T-helper 17 cell (primary cell): ENCODE measurements at places on chromosomes 13 and 19. TPM values are rescaled to one million over a fixed set of nuclear protein-coding genes. Genes with fewer than 3 reads are reported as not detected.

GRCh38 chr13:84208246-84208910 lies 326.1 kb upstream of the SLITRK1 start:
- no peak for DNase-seq
- H3K4me3 ChIP-seq = no peak overlapping the region
- peaks cover 3% of the 10 kb centered on the region for H3K4me1 ChIP-seq
- H3K27me3 ChIP-seq = no peaks in the 10 kb centered on the region
- H3K27ac ChIP-seq = no peak overlapping the region

Gene SMIM17
- not detected for total RNA-seq

DNA sequence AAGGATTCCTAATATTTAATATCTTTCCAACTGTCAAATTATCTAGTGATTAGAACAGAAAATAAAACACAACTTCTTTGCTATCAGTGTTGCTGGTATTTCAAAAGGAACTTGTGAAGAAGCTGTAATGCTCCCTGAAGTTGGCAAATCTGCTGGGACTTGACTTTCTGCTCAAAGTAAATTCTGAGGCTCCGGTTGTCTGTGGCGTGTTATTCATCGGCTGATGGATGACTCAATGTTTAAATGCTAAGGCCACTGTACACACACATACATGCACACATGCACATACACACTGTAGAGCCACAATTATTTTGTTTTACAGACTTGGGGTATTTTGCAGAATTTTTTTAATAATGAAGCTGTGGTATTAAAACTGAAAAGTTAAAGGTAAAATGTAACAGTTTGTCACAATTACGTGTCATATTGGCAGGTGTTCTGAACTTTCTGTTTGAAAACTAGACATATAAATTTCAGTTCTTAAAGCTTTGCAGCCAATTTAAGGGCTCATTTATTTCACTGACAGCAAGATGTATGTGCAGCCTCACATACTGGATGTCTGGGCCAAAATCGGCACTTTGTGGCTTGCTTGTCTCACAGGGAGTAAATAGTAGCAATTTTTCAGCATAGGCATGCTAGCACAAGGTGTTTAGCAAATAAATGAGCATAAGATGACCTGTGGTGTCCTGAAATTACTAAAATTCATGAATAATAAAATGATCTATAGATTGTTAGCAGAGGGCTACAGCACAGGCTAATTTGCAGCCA lies 1691.7 kb upstream of the PCDH20 start:
- H3K4me3 ChIP-seq = no peak overlapping the region
- H3K27me3 ChIP-seq = no peaks in the 10 kb centered on the region
- H3K27ac ChIP-seq = no peak overlapping the region
- no peaks in the 10 kb centered on the region for H3K36me3 ChIP-seq
- H3K4me1 ChIP-seq = no peaks in the 10 kb centered on the region

DNA sequence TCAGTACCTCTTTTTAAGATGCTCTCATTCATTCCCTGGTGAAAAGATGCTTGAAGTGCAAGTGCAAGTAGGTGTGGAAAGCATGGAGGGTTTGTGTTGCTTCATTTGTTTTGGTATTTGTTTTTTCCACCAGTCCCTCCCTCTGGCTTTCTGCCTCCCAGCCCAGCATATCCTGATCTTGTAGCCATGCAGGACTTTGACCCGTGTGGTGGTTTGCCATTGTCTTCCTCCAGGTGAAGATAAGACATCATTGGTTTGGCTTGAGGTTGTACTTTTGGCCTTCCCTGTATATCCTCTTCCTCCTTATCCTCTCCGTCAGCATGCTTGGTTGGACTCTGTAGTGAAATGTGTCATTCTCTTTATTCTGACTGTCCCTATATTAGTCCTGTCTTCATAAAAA lies 9.1 kb downstream of the SPINT2 start:
- H3K27me3 ChIP-seq = no peaks in the 10 kb centered on the region
- H3K36me3 ChIP-seq = no peaks in the 10 kb centered on the region
- H3K4me3 ChIP-seq = no peak overlapping the region
- peaks cover 5% of the 10 kb centered on the region for H3K4me1 ChIP-seq

DNA sequence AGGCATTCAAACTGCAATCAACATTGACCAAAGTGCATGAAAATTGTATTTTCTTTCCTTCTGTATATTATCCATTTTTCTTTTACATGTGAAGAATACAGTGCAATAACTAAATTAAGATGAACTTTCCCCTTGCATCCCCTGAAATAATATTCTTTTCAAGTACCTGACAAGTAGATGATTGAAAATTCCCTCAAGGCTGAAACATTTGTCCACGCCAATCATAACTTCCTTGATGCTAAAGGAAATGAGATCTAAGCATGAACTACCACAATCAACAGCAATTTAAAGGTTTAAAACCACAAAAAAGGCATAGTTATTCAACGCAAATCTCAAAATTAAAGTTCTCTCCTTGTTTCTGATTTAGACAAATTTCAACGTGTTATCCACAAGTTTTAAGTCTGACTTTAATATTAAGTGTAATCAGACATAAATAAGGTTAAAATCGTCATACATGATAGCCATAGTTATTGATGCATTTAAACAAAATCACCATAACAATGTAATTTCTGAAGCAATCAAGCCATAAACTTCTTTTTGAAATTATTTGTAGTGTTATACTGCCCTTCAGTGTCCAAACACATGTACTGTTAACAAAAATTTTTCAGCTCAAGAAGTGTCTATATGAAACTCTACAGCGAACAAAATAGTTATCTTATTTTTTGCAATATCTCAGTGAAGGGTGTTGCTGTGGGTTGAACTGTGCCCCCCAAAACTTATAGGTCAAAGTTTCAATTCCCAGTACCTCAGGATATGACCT lies 169.5 kb downstream of the DCLK1 start:
- H3K4me1 ChIP-seq = no peaks in the 10 kb centered on the region
- H3K27me3 ChIP-seq = no peaks in the 10 kb centered on the region
- H3K4me3 ChIP-seq = no peak overlapping the region
- no peak for DNase-seq
- H3K36me3 ChIP-seq = no peaks in the 10 kb centered on the region

DNA sequence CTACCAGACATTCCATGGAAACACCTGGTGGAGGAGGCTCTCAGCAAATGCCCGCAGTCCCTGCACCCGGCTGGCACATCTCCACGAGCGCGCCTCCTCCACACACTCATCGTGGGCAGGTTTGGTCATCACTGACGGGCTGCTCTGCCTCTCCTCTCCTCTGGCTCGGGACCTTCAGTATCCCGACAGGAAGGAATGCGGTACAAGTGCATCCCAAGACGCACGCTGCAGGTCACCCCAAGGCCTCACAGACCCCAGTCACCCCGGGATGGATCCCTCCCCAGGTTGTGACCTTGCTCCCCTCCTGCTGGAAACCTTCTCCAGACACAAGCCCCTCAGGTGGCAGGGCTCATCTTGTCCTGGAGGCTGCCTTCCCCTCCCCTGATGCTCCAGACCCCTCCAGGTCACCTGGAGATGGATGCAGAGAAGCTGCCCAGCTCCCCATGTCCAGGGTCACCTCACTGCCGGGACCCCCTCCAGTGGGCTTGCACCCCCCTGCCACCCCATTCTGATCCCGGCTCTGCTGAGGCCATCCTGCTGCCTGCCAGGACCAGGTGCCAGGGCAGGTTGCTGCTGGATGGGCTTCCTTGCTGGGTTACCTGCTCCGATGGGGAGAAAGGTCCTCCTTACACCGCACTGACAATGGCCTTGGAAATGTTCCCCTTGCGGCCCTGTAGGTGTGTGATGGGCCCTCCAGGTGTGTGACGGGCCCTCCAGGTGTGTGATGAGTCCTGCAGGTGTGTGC lies 29.9 kb downstream of the C13orf46 start:
- H3K27ac ChIP-seq = no peak overlapping the region
- DNase-seq = no peak
- peaks cover 3% of the 10 kb centered on the region for H3K4me1 ChIP-seq
- no peaks in the 10 kb centered on the region for H3K27me3 ChIP-seq
- peaks cover 2% of the 10 kb centered on the region for H3K36me3 ChIP-seq

DNA sequence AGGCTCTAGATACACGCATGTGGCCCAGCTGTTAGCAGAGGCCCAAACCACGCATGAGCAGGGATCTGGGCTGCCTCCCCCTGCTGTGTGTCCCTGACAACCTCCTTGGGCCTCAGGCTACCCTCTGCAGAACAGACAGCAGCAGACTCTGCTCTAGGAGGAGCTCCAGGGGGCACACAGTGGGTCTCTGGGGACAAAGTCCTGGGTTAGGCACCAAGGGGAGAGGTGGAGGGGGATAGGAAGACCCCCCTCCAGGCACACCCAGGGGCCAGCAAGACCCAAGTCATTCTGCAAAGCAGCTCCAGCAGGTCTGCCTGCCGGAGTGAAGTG lies 8.0 kb downstream of the TINCR start:
- H3K4me3 ChIP-seq = no peak overlapping the region
- DNase-seq = no peak
- peaks cover 6% of the 10 kb centered on the region for H3K36me3 ChIP-seq
- no peaks in the 10 kb centered on the region for H3K4me1 ChIP-seq

- no peak overlapping the region for H3K4me3 ChIP-seq
- peaks cover 5% of the 10 kb centered on the region for H3K4me1 ChIP-seq
- H3K27ac ChIP-seq = no peak overlapping the region
- H3K36me3 ChIP-seq = no peaks in the 10 kb centered on the region
- H3K27me3 ChIP-seq = no peaks in the 10 kb centered on the region
These were observed 15.4 kb downstream of the CERS4 start for GRCh38 chr19:8224394-8225145.

Gene MISP
- total RNA-seq = not detected

GRCh38 chr13:104832231-104832630 lies 1703.2 kb downstream of the EFNB2 start:
- no peak overlapping the region for H3K27ac ChIP-seq
- no peaks in the 10 kb centered on the region for H3K36me3 ChIP-seq
- DNase-seq = no peak
- no peak overlapping the region for H3K4me3 ChIP-seq
- no peaks in the 10 kb centered on the region for H3K4me1 ChIP-seq
